ENCODE measurements at places on chromosomes 13 and 19.

- no peak for DNase-seq
These were observed 2.2 kb upstream of the IRS2 start for GRCh38 chr13:109788372-109789111.

- DNase-seq, result no peak
These were observed 17.1 kb downstream of the LRRC4B start for GRCh38 chr19:50551034-50551714.

DNA sequence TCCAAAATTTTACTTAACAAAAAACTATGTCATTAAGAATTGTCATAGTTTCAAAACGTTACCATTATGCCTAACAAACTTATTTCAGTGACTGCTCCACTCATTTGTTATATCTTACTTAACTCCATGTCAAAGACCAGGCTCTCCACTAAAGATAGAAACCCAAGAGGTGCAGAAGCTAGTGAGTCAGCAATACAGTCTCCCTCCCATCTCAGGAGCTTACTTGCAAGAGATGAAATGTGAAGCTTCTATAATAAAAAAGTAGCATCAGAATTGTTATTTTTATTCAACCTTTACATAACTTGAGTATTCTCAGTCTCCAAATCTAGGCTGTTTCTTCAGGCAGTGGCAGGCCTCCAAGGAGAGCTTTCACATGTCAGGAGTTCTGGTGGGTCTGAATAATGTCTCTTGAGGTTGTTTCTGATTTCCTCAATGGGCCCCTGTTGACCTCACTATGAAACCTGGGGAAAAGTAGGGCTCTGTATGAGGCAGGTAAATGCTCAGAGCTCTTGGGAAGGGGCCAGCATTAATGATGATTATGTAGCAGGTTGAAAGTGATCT lies 242.0 kb downstream of the NDFIP2 start:
- no peak for DNase-seq

DNA sequence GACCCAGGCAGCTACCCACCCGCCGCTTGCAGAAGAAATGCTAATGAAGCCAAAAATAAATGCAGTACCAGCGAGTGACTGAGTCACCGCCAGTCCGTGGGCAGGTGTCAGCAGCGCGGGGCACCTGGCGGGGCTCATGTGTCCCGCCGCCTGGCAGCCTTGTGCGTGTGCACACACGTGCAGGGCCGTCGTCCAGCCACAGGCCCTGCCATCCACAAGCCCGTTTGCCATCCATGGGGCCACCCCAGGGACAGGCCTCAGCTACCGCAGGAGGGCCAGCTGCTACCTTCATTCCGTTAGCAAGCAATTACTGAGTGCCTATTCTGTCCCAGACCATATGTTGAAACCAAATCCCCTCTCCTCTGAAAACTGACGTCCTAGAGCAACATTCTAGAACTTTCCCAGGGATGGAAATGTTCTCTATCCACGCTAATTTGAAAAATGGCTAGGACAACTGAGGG lies 20.5 kb downstream of the NCAN start:
- no peak for DNase-seq

DNA sequence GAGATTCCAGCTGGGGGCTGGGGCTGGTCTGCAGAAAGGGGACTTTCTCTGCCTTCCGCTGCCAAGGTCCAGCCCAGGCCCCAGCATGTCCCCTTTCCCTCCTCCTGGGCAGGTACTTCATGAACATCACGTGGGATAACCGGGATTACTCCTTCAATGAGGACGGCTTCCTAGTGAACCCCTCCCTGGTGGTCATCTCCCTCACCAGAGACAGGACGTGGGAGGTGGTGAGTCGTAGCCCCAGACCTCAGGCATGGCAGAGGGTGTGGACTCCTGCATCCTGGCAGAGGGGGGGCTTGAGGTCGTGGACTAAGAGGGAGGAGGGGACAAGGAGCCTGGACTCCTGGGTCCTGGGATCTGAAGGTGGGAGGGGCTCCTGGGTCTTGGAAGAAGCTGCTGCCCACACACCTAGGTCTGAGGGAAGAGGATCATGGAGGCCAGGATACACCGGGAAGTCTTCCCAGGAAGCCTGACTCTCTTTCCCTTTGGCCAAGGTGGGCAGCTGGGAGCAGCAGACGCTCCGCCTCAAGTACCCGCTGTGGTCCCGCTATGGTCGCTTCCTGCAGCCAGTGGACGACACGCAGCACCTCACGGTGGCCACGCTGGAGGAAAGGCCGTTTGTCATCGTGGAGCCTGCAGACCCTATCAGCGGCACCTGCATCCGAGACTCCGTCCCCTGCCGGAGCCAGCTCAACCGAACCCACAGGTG lies 20.6 kb downstream of the GRIN2D start:
- no peak for DNase-seq

- DNase-seq, result peak; percentile 71
These were observed 337 bp upstream of the FXYD7 start for GRCh38 chr19:35142606-35143230.

- no peak for DNase-seq
These were observed 147.1 kb downstream of the NUFIP1 start for GRCh38 chr13:44842158-44842557.

Data from stimulated activated CD4-positive, alpha-beta T cell treated with anti-CD3 and anti-CD28 coated beads, Interleukin-4, amount 100 ng/mL, for 1 hour (primary cell).